ENCODE measurements at places on chromosomes 11 and 22. TPM values are rescaled to one million over a fixed set of nuclear protein-coding genes. Genes with fewer than 3 reads are reported as not detected.

The OR5T2 gene
- total RNA-seq = not detected

The OR52E8 gene
- total RNA-seq = not detected

The SRRD gene
- 30.4 TPM for total RNA-seq

The THYN1 gene
- 32.2 TPM for total RNA-seq

The NXPE1 gene
- total RNA-seq = not detected

The OR4A16 gene
- total RNA-seq = not detected

The GTSE1 gene
- 46.1 TPM for total RNA-seq

The RBFOX2 gene
- total RNA-seq = 83.9 TPM

The SLC17A6 gene
- not detected for total RNA-seq

The NELL1 gene
- total RNA-seq = not detected

The GUCY1A2 gene
- total RNA-seq = 0.10 TPM

- no peak for DNase-seq
These were observed 40.1 kb downstream of the ELMOD1 start for GRCh38 chr11:107631043-107631442.

- no peak for DNase-seq
These were observed 72.8 kb upstream of the ALX4 start for GRCh38 chr11:44382656-44383240.

GRCh38 chr22:46696229-46696518 is 41.9 kb downstream of the CERK start:
- DNase-seq = no peak

DNA sequence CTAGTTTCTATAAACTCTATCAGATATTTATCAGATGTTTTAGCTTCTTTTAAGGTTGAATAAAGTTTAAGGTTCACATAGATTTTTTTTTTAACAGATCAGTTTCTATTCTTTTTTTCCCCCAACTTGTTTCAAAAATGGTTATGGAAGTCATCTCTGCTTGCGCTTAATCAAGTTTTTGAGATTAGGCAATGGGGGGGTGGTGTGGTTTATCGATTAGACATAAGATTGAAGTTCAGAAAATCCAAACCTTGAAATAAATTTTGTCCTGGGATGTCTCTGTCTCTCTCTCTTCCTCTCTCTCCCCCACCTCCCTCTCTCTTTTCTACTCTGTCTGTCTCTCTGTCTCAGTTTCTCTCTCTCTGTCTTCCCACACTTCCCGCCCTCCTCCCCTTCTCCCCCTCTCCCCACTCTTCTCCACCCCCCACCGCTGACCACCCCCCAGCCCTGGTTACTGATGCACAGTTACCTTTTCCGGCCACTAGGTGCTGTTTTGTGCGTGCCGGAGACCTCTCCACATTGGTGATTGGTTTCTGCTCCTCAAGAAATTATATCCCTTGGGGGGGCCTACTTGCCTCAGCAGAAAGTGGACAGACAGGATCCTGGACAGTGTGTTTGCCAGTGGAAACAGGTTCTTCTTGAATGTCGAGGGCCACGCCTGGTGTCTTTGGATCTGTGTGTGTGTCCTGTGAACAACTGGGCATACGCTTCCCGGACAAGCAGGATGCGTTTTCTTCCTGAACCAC is 29.7 kb upstream of the ANO1 start:
- DNase-seq = peak; percentile 55

DNA sequence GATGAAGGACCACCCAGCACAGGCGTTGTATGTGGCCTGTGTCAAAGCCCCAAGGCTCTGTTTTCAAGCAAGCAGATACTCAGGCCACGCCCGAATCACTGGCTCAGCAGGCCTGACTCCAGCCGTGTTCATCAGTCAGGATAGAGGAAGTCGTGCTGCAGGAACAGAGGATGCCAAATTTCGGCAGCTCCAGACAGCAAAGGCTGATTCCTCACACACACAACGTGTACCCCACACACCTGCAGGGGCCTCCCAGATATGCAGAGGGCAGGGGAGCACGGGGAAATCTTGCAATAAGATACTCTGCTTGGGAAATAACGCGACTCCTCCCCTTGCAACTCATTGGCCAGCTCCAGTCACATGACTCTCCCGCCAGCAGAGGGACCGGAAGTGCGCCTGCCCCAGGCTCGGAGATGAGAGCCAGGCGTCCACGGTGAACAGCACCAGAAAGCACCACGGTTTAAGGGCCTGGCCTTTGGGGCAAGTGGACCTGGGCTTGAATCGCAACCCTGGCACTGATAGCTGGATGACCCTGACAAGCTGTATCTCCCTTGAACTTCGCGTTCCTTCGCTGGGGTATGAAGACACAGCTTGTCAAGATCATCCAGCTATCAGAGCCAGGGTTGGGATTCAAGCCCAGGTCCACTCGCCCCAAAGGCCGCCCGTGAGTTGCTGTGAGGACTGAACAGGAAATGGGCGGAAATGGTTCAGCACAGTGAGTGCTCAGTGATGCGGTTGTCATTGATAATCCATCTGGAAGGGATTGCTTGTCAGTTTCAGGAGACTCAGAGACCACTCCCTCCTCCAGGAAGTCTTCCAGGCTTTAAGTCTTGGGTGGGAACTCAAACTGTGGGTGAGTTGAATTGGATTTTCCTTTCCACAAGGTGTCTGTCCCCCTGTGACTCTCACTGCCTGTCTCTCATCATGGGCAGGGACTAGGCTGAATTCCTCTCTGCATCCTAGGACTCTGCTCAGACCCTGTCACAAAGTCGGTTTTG is 88.5 kb downstream of the MYEOV start:
- DNase-seq = peak; percentile 70

DNA sequence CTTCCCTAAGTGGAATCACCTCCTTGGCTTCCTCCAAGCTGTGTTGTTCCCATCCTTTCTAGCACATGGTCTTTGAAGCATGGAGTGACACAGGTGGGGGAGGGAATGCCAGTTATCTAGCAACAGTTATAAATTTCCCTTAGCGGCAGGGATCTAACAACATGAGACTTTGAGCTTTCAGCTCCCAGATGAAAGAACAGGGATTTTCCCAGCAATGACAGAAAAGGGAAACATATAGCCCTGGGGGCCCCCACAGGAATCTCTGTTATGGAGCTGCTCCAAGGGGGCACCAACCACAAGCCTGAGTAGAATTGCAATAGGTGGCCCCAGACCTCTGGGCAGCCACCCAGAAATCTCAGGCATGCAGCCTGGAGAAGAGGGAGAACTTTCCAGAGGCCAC is 163.0 kb downstream of the GRIK4 start:
- no peak for DNase-seq

GRCh38 chr22:24706732-24707469 is 67.6 kb downstream of the PIWIL3 start:
- DNase-seq = no peak

DNA sequence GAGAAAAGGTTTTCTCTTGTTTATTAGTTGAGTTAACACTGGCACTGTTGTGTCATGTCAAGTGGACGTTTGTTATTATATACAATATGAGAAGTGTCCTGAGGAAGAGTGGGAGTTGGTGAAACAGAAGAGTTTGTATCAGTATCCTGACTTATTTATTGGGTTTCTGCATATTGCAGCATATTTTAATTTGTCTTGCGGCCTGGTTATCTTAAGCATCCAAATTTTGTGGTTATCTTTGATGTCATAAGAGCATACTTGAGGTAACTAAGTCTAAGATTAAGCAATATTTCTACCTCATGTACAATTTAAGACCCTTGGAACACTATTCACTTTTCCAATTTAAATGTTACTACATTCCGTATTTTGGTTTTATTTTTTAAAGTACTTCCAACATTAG is 103.5 kb downstream of the DDX10 start:
- DNase-seq = no peak

GRCh38 chr11:44916801-44917385 is 33.8 kb downstream of the TP53I11 start:
- DNase-seq = no peak

DNA sequence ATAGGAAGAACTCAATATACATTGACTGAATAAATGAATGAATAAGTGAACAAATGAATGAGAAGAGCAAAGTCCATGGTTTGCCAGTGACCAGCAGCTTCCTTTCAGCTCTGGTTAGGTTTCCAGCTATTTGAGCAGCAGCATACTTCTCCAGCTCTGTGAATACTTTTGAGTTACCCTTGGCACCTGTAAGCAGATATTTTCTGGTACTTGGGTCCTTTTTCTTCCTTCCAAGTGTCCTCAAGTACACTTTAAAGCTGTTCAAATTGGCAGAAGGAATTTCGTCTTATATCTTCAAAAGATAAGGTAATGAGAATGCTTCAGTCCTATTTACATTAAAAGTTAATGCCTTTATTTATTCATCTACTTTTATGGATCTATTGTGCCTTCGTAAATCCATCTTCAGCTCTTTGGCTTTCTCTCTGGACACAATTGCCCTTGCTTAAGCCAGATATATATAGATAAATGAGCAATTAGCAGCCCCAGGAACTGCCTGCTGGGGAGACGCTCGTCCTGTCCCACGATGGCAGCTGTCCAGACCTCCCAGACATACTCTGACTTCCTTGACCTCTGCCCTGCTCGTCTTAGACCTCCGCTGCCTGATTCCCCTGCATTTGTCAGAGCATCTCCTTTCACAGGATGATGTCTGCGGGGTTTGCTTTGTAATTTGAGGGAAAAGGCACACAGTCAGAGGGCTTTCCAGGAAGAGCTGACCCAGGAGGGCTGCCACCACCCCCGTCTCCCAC is 926.3 kb downstream of the OPCML start:
- no peak for DNase-seq

GRCh38 chr11:124716591-124716990 is 23.2 kb upstream of the NRGN start:
- no peak for DNase-seq

- DNase-seq = no peak
These were observed 98.8 kb downstream of the SGSM3 start for GRCh38 chr22:40469181-40469580.

DNA sequence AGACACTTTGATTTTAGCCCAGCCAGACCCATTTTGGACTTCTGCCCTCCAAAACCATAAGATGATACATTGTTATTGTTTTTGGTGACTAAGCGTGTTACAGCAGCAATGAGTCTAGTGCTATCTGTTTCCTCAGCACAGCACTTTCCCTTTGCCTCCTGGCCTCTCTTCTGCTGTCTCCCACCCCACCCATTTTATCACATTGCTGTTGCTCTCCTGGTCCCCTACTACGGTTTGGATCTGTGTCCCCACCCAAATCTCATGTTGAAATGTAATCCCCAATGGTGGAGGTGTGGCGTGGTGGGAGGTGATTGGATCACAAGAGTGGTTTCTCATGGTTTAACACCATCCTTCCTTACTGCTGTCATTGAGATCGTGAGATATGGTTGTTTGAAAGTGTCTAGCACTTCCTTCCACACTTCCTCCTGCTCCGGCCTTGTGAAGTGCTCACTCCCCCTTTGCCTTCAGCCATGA is 59.8 kb upstream of the CD82 start:
- DNase-seq = no peak

DNA sequence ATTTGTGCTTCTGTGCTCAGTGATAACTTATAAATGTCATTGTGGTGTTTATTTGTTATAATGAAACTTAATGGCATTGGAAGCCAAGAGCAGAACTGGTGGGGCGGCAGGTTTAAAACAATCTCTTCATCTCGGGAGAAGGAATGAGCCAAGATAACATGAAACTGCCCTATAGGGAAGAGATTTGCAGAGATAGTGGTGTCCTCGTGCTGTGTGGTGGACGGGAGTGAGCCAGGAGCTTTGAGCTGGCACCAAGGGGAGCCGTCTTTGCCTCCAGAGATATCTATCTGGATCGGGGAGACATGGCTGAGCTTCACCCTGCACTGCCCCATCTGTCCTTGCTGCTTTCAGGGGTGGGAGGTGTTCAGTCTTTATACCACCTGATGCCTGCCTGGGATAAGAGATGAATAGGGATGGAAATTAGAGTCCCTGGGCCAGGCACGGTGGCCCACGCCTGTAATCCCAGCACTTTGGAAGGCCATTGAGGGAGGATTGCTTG is 189.6 kb downstream of the ST3GAL4 start:
- DNase-seq = no peak

DNA sequence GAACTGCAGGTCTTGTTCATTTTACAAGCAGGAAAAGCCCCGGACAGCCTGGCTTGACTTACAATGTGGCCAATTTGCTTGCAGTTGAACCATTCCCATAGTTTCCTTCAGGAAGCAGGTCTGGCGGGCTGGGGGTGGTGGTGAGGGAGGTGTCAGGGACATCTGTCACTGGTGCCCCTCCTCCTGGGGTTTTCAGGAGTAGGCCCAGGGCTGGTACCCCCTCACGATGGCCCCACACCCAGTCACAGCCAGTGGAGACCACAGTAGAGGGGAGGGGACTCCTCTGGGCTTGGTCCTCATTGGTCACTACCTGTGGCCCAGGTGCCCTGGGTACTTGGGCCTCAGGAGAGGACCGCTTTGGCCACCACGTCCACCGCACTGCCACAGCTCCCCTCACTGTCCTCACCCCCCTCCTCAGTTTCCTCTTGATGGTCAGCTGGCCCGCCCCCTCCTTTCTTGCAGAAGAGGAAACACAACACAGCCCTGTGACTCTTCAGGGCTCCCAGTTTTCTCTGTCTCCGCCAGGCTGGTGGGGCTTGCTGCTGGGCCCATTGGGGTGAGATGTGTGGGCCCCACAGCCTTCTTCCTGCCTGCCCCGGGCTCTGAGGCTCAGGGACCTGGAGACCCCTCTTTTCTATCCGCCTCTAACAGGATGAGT is 39.8 kb upstream of the SHISAL1 start:
- DNase-seq = no peak

DNA sequence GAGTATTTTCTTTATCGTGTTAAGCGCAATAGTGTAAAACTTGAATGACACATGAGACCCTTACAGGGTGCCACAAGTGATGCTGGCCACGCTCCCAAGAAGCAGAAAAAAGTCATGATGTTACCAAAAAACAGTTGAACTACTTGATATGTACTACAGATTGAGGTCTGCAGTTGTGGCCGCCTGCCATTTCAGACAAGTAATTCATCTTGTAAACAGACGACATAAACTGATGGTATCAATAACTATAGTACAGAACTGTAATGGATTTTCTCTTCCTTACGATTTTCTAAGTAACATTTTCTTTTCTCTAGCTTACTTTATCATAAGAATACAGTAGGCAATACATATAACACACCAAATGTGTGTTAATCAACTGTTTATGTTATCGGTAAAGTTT is 5.5 kb downstream of the CD59 start:
- no peak for DNase-seq

DNA sequence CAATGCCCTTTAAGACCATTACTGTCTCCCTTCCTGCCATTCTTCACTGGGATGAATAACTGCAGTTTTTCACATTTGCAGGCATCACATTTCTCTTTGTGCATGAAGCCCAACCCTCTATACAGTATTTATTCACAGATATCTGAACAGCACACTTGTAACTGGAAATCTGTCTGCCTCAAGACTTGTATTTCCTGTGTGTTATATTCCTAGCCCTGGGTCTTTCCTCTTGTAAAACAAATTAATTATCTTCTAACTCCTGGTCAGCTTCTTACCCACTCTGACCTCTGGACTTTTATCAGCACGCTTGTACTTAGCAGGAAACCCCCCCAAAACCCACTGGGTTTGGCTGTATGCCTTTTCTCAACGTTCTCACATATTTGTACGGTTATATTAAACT is 2.0 kb downstream of the CSRP3 start:
- no peak for DNase-seq

- DNase-seq = no peak
These were observed 1186.2 kb downstream of the LRRC4C start for GRCh38 chr11:40273192-40273732.

Data from HCT116 (cell line).